Astrocyte of the hippocampus (primary cell): ENCODE measurements at places on chromosomes 11 and 22.
A peak's percentile ranks its signal among the peaks of the same experiment; 100 is the strongest.

GRCh38 chr22:24683691-24684090 is 80.7 kb downstream of the GGT1 start:
- peak; percentile 55 for DNase-seq

DNA sequence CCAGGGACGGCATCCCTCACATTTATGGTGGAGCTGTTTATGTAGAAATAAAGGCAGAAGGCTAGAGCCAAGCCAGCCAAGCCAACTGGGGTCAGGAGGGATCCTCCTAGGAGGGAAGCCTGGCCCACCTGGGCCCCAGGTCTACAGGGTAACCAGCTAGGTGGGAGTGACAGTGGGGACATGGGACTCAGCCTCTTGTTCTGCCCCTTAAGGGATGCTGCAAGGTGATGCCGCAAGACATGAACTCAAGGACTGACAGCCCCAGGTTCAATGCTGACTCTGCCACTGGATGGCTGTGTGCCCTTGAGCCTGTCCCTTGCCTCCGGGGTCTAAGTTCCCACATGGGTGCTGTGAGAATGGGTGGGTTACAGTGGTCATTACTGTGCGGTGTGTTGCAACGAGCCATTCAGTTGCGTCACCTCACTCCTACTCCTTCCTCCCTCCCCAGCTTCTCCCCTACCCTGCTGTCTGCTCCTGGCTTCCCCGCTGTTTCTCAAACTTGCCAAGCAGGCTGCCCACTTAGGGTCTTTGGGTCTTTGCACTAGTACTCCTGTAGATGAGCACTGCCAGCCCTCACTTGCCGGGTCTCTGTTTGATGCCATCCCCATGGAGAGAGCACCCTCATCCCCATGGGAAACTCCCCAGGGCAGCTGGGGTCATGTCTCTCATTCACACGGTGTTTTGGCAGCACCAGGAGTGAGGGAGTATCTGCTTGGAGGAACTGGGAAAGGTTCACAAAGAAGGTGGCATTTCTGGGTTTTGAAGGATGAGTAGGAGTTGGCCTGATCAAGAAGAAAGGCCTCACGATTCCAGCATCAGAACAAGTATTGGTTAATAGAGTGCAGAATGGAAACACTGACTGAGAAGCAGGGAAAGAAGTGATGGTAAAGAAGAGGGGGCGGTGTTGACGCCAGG is 43.0 kb upstream of the RTL6 start:
- no peak for DNase-seq

DNA sequence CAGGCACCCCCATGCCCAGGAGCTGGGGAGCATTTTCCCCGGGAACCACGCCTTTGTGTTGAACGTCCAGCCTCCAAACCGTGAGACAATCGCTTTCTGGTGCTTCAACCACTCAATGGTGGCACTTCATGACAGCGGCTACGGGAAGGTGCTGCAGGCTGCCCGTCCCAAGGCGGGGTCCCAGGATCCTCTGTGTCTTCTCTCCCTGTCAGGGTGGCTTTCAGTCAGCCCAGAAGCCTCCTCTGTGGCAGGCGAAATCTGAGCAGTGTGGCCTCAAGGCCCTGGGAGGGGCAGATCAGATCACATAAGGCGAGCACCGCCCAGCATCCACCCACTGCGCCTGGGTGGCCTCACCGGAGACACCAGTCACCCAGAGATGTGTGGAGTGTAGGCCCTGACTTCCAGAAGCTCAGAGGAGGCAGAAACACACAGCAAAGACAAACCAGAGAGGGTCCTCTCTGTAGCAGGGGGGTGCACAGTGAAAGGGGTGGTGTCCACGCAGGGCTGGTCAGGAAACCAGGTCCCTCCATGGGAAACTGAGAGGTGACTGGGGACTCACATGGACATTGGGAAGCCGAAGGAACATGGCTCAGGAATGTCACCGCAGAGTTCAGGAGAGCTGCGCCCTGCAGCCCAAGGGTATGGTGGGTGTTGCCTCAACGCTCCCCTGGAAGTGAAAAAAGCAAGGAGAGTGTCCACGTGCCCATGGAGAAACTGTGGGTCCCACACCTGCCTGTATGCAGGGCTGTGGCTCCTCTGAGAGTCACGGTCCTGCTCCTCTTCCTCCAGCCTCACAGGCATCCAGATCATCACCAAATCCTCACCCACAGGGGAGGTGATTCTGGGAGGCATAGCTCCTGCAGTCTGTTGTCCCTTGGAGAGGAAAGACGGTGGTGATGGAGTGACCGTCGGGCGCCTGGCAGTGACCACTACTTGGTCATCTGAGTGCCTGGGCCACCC is 1420.7 kb downstream of the TBC1D22A start:
- DNase-seq = no peak

DNA sequence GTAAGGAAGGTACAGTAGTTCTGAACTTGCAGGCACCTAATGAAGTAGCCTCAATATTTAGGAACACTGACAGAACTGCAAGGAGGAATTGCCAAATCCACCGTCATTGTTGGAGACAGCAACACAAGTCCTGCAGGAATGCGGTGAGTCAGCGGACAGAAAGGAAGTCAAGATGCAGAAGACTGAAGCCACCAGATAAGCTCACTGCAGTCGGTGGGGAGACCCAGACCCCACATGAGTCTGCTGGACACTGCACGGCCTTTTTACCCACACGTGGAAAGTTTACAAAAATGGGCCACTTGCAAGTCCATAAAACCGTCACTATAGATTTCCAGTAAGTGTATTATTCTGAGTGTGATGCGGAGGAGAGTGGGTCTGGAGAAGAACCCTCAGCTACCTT is 1471.6 kb downstream of the TBC1D22A start:
- DNase-seq = no peak

DNA sequence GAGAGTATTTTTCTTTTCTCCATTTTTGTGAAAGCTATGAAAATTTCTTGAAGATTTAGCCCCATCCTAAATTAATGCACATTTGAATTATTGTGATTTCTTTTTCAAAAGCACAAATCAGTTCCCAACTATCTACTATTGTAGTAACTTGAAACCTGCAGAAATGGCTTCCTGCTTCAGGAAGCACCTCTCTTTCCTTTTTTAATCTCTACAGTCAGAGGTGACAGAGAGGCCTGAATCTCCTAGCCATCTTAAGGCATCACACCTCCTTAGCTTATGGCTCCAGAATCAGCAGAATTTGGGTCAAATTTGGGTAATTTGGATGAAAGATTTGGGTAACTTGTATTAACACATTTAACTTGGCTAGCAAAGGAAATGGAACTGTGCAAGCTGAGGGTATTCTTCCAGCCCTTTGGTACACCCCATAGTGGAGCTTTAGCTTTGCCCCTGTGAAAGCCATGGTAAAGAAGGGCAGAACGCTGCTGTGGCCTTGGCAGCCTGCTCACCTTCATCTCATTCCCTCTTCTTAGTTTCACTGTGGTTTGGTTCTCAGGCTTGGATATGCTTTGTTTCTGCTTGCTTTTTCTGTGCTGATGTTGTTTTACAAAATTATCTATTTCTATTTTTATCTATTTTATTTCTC is 16.2 kb downstream of the TBCEL start:
- DNase-seq = no peak

DNA sequence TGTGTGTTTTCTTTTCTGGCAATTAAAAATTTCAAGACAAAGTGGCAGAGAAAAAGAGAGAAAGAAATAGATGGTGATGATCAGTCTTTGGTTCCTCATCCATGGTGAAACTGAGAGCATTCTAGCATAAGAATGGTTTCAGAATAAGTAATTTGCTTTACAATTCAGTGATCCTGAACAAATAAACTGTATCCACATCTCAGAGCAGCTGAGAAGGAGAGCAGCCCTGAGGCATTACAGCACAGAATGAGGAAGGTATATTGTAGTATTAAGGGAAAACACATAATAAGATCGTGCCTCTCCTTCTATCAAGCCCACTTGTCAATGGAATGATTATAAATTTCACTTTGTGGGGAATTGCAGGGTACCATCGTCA is 17.4 kb downstream of the LUZP2 start:
- DNase-seq = no peak

GRCh38 chr22:27215871-27216270 is 558.5 kb downstream of the MIAT start:
- no peak for DNase-seq

- no peak for DNase-seq
Observed at GRCh38 chr22:49011769-49012648, 815.7 kb downstream of the BRD1 start.

DNA sequence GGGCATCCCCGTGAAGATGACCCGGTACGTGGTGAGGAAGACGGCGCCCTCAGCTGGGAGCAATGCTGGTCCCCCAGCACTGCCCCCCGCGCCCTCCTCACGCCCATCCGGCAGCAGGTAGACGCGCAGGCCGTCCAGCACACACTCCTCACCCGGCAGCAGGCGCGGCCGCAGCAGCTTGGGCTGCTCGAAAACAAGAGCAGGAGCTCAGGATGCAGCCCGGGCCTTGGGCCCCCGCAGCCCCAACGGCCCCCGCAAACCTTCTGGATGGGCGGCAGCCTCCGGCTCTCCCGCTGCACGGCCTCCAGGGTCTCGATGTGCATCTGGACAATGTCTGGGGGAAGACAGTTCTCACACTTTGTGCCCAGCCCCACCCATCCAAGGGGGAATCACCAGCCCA is 13.3 kb downstream of the SBF1 start:
- no peak for DNase-seq

DNA sequence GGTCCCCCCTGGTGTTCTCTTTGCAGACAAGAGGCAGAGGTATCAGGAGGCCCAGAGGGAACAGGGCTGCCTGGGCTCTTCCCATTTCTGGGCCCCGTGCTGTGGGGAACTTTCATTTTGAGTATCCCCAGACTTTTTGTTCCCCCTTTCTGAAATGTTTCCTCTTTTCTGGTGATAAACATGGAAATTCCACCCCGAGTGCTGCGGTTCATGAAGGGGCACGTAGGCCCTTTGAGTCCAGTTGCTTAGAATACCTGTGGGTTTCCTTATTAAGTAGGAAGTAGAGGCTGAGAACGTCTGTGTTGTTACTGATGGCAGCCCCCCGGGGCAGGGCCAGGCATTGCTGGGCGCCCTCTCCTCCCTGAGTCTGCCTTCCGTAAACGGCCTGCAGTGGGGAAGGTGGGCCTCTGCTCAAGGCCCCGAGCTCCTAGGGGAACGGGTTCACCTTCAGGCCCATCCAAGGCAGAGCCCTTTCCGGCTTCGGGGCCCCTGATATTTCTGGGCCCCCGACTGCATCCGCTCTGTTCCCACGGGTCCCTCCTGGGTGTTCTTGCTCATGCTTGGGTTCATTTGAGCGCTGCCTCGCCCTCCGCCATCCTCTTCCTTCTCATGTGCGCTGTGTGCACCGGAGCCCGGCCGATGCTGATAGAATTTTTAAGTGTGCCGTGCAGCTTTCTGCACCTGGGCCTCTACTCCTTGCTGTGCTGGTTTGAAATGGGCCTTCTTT is 12.0 kb downstream of the TBC1D22A start:
- DNase-seq = no peak

GRCh38 chr22:48333816-48334735 is 1493.6 kb downstream of the BRD1 start:
- no peak for DNase-seq

DNA sequence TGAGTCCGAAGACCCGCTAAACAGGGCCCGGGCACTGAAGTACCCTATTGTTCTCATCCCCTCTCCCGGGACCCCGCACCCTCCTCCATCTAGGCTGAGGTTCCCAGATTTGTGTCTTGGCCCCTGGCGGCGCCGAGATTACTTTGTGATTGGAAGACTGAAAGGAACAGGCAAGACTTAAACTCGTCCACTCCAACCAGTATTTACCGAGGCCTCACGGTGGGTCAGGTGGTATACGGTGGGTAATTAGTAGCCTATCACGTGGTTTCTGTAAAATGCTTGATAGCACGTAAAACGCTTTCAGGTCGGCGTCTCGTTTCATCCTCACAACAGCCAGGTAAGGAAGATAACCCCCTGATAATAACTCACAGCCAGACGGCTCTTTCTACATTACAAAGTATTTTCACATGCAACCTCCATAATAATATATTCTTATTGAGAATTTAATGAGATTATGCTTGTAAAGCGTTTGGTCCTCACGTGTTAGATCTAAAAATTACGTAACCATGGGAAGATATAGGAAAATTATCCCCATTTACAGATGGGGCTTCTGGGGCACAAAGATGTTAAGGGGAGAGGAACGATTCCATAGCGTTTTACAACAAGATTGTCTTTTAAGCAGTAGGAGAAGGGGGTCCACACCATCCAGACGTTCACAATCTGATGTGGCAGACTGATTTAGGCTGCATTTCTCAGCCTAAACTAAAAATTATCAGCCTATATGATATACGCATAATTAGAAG is 642 bp upstream of the PIK3C2A start:
- DNase-seq = peak; percentile 77

DNA sequence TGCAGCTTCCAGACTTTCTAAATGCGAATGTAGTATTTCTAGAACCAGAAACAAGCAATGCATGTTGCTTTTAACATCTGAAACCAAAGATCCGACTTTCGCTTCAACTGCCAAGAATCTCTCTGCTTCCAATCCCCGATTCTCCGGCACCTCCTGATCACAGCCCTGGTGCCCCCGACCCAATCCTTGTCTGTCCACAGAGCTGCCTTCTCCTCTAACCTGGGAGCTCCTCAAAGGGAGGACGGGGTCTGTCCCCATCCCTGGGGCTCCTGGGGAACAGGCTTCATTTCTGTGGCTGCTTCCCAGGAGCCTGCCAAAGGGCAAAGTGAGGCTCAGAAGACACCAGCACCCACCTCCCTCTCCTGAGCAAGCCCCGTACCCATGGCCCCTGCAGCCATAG is 521 bp downstream of the ALDH3B2 start:
- DNase-seq = no peak

DNA sequence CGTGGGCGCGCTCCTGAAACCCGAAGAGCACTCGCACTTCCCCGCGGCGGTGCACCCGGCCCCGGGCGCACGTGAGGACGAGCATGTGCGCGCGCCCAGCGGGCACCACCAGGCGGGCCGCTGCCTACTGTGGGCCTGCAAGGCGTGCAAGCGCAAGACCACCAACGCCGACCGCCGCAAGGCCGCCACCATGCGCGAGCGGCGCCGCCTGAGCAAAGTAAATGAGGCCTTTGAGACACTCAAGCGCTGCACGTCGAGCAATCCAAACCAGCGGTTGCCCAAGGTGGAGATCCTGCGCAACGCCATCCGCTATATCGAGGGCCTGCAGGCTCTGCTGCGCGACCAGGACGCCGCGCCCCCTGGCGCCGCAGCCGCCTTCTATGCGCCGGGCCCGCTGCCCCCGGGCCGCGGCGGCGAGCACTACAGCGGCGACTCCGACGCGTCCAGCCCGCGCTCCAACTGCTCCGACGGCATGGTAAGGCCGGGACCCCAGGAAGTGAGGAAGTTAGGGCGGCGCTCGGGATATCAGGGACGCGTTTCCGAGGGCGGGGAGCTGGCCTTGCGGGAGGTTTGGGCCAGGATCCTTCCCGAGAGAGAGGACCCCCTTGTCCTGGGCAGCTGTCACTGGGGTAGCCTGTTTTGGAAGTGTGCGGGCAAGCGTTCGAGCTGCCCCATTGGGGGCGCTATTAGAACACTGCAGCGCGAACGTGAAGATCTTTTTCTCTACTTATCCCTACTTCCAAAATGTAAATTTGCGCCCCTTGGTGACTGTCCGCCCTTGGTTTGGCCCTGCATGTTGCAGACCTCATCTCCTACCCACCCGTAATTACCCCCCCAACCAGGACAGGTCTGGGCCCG is 796 bp downstream of the MYOD1 start:
- DNase-seq = peak; percentile 50
